ENCODE measurements at places on chromosomes 5 and 9.

GRCh38 chr5:55406292-55406691, 98.5 kb downstream of the MTREX start:
- no peak for DNase-seq

GRCh38 chr5:131795228-131795627, 1.6 kb downstream of the FNIP1 start:
- DNase-seq: no peak

DNA sequence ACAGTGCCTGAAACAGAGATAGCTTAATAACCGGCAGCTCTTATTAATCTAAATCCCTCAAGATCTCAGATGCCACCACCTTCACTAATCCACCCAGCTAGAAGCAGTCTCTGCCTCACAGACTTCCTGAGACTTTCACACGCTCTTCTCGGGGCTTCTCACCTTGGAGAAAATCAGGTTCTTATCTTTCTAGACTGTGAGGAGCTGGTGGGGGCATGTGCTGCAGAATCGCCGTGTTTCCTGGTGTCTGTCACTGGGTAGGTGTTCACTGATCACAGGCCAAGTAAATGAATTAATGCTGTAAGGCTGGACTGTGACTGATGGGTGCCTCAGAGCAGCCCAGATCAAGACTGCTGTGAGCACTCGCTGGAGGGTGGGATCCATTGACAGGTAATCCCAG, 101.7 kb downstream of the PSD2 start:
- DNase-seq: peak; percentile 23

- DNase-seq: no peak
Observed at GRCh38 chr5:31763424-31763823, 124.5 kb downstream of the PDZD2 start.

GRCh38 chr9:69155341-69156030, 18.6 kb upstream of the TJP2 start:
- no peak for DNase-seq

Data from effector memory CD8-positive, alpha-beta T cell (primary cell).